Posterior vena cava (tissue), 2 donors: ENCODE measurements at places on chromosomes 7 and 10. TPM values are rescaled to one million over a fixed set of nuclear protein-coding genes. Genes with fewer than 3 reads are reported as not detected.

DNA sequence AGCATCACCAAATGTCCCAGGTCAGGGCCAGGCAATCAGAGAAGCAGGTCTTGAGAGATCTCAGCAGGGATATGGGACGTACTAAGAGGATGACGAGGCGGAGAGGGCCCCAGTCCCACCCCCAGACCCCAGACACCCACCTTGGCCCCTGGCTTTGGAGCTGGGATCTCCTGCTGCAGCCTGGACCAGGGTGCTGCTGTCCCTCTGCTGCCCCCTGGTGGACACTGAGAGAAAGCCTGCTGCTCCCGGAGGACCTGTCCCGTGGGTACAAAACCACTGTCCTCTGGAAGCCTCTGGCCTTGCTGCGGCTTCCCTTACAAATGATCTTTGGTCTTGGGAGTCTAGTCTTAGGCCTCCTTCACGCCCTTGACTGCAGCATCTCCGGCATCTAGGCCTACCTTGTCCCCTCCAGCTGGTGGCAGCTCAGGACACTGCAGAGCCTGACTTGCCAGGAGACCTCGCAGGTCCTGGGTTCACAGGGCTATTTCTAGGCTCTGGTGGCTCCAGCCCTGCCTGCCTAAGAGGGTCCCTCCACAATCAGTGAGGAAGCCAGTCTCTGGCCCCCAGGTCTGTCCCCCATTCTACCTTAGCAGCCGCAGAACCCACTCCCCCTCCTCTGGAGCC is 97.1 kb downstream of the RGS10 start:
- DNase-seq: peak; percentile 95

GRCh38 chr10:88162852-88163251 is 299.4 kb downstream of the PTEN start:
- DNase-seq: no peak

DNA sequence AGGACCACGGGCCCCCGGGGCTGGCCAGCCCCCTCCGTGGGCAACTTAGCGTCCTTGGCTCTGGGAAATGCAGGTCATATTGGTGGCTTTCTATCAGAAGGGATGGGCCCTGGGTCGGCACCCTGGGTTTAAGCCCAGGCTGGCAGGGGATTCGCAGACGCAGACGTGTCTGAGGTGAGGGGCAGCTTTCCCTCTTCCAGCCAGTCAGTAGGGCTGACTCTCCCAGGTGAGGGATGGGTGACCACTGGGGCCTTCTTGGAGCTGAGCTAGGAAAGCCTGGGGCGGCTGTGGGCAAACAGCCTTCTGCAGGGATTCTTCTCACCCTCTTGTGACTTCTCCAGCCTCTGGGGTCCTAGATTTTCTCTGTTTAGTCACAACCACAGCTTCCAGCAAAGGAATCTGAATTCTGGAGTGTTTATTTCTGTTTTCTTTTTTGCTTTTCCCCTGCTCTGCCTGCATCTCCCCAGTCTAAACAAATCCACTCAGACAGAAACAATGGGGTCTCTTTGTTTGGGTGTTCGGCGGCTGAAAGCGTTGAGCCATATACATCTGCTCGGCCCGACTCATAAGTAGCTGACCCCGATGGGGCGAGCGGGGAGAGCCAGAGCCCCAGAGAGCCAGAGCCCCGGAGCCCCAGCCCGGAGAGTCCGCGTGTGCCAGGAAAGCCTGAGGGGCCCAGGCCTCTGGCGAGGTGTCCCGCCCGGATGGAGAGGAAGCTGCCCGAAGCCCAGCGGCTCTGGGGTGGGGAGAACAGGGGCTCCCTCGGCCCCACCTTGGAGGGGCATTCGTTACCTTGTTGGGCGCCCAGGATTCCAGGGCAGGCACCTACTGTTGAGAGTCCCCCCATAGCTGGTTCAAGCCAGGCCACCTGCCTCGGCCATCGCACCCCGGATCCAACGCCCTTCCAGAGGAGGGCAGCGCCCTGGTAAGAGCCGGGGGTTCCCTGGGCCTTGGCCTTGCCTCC is 2.0 kb downstream of the MNX1 start:
- no peak for DNase-seq

DNA sequence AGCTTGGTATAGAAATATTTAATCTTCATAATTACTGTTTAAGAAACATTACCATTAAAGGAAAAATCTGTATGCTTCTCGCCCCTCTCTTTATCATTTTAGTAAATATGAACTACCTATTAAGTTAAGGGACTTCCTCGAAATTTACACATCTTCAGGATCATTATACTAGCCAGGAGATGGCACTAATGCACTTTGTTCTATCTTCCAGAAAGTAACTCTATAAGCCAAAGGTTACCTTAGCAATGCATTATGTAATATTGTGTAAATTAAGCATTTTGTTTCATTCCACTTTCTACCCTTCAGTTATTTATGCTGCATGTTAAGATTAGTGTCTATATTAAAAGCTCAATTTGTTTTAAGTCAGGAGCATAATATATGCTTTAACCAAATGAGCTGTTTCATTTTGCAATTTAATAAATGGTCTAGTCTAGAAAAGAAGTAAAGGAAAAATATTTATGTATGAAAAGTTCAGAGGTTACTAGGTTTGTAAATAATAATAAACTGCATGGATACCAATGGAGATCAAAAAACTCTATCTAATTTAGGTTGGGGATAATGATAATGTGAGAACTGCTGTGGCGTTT is 128.5 kb downstream of the ANKRD7 start:
- no peak for DNase-seq

- no peak for DNase-seq
These were observed 1082.4 kb downstream of the KCNMA1 start for GRCh38 chr10:76555067-76555670.

DNA sequence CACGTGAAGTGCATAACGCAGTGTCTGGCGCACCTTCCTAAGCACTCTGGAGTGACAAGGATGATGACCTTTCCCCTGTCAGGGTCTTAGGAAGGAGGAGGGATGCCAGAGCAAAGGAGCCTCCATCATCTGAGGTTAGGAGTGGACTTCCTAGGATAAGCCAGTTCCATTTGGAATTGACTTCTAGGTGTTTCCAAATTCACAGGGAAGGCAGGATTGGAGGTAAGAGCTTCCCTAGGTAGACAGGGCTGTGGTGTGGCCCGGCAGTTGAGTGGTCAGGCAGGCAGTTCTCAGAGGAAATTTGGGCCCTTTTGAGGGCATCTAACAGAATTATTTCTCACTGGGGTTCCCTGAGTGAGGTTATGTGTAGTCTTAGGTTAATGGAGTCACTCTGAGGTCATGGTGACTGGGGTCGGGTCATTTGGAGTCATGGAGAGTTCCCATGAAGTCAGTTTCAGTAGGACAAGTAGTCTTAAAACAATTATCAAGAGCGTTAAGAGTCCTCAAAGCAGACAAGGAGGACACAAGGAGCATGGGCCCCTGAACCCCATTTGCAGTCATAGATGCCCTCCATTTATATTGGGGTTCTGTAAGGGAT is 8.2 kb downstream of the PPIF start:
- no peak for DNase-seq

DNA sequence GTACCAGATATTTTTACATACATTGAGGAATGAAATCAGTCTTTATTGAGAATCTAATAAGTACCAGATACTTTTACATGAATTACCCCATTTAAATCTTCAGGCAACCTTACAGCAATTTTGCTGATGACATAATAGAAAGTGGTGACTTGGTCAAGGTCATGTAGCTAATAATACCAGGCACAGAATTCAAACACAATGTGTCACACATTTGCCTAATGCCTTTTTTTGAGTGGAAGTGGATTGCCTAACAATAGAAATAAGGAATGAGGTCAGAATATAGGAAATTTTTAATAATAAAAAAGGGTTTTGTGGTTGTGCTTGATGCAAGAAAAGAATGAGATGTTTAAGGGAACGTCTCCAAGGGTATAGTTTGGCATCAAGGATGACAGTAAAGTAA is 466.6 kb upstream of the IGFBP3 start:
- DNase-seq: no peak

DNA sequence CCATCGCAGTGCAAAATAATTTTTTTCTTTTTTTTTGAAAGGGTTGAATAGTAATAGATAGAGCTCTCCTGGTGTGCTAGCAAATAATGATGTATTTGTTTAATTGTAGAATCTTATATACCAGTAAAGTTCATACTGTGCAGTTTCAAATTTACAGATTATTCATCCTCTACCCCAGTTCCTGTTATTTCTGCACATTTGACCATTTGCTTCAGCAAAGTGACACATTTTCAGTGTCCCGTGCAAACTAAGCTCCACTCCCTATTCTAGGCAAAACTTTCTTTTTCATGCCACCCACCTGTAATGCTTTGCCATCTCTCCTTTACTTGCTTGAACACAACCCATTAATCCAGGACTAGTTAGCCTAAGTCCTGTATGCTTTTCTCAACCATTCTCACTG is 43.0 kb downstream of the SHOC2 start:
- DNase-seq: no peak

ZPBP gene
- total RNA-seq: not detected

DPCD gene
- total RNA-seq: 11.4 TPM
